Activated naive CD8-positive, alpha-beta T cell treated with anti-CD3 and anti-CD28 coated beads for 36 hours (primary cell): ENCODE measurements at places on chromosomes 7 and 10.

GRCh38 chr7:151754142-151754590 lies 122.7 kb downstream of the PRKAG2 start:
- no peak for DNase-seq

DNA sequence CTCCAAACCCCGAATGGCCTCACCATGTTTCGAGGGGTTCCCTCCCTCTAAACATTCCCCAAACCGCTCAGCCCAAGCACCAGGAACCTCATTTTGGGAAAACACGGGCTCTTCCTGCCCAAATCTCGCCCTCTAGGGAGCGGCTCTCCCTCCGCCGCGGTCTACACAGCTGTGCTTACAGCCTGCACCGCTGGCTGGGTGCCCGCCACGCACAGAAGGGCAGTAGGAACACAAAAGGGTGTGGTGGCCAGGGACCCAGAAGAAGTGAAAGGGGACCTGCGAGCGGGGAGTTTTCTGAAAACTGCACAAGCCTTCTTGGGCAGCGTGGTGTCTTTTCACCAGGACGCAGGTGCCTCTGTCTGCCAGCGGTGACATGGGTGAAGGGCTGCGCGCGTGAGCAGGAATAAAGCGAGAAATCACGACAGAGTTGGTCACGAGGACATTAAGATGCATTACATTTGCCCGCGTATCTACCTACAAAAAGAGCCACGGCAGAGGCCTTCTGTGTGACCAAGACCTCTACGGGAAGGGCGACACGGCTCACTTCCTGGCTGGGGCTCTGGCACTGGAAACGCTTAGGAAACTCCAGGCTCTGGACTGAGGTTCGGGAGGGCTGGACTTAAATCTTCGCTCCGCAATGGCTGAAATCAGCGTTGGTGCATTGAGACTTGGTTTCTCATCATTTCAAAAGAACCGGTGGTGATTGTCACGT lies 171.7 kb downstream of the LSM5 start:
- DNase-seq, result no peak

- DNase-seq, result peak; percentile 78
Observed at GRCh38 chr10:102394801-102395399, 605 bp upstream of the NFKB2 start.

- no peak for DNase-seq
Observed at GRCh38 chr10:113506476-113506875, 46.4 kb upstream of the HABP2 start.

GRCh38 chr7:55369427-55370400 lies 4.6 kb downstream of the LANCL2 start:
- no peak for DNase-seq

DNA sequence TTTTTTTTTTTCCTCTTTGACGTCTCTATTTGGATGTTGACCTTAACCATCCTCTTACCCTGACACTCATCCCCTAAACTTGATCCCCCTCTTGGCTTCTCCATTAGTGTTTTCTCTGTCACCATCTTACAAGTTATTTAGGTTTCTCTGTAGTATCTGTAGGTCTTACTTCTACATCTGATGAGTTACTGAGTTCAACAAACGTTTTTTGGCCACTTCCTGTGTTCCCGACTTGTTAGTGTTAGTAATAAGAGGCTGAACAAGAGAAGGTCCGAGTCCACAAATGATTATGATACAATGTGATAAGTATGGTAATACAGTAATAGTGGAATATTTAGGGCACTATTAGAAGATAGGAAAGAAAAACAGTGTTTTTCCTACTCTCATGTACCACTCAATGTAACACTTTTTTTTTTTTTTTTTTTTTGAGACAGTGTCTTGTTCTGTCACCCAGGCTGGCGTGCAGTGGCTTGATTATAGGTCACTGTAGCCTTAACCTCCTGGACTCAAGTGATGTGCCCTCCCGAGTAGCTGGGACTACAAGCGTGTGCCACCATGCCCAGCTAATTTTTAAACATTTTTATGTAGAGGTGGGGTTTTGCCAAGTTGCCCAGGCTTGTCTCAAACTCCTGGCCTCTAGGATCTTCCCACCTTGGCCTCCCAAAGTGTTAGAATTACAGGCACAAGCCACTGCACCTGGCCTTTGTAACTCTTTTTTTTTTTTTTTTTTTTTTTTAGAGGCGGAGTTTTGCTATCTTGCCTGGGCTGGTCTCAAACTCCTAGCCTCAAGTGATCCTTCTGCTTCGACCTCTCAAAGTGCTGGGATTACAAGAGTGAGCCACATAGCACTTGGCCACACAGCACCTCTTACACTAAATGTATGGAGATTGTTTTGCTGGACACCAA lies 12.5 kb downstream of the CCSER2 start:
- no peak for DNase-seq

- no peak for DNase-seq
Observed at GRCh38 chr10:3396116-3396515, 223.5 kb upstream of the PITRM1 start.
